ENCODE measurements at places on chromosomes 2 and 18. TPM values are rescaled to one million over a fixed set of nuclear protein-coding genes. Genes with fewer than 3 reads are reported as not detected.

SOX11 gene
- not detected for total RNA-seq

EFEMP1 gene
- 6,372 TPM for total RNA-seq

LCT gene
- not detected for total RNA-seq

KYNU gene
- 0.25 TPM for total RNA-seq

LYPD6 gene
- not detected for total RNA-seq
